Thymus (tissue), 14 donors: ENCODE measurements at places on chromosomes 12 and 14.

GRCh38 chr14:75977582-75977943 is 4.2 kb downstream of the TGFB3 start:
- peaks cover 5% of the 10 kb centered on the region for H3K4me1 ChIP-seq
- DNase-seq = no peak
- H3K36me3 ChIP-seq = no peaks in the 10 kb centered on the region
- no peak overlapping the region for H3K27ac ChIP-seq
- no peaks in the 10 kb centered on the region for H3K27me3 ChIP-seq

GRCh38 chr12:124685689-124686369 is 118.4 kb upstream of the NCOR2 start:
- H3K4me3 ChIP-seq = no peak overlapping the region
- DNase-seq = no peak
- no peaks in the 10 kb centered on the region for H3K36me3 ChIP-seq
- no peaks in the 10 kb centered on the region for H3K27me3 ChIP-seq
- H3K27ac ChIP-seq = no peak overlapping the region
- peaks cover 12% of the 10 kb centered on the region for H3K4me1 ChIP-seq

- H3K4me1 ChIP-seq = no peaks in the 10 kb centered on the region
- no peaks in the 10 kb centered on the region for H3K36me3 ChIP-seq
- DNase-seq = no peak
- H3K4me3 ChIP-seq = no peak overlapping the region
Measured at GRCh38 chr12:5191803-5192538, 148.3 kb downstream of the KCNA5 start.

DNA sequence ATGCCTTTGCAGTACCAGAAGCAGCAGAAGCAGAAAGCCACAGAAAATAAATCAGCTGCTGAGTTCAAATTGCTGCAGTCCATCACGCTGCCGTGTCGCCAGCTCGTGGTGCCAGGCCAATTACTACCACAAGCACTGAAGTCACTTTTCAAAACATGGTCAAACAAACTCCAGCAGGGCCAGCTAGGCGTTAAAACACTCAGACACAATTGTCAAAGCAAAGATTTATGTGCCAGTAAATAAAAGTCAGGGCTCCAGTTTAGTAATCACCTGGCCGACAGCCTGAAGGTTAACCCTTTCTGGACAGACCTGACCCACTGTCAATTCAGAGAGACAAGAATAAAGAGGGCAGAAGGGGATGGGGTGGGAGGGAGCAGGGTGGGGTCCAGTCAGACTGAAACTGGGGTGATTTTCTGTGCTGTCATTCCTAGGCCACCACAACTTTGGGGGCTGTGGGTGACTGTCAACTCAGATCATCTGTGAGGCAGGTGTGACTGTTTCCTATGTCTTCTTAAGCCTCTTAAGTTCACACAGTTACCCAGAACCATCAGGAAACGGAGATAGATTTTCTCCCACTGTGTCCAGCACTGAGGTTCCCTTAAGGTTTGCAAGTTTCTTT is 109.8 kb upstream of the FUT8 start:
- no peaks in the 10 kb centered on the region for H3K27me3 ChIP-seq
- peak; percentile 33 for DNase-seq
- H3K36me3 ChIP-seq = no peaks in the 10 kb centered on the region

DNA sequence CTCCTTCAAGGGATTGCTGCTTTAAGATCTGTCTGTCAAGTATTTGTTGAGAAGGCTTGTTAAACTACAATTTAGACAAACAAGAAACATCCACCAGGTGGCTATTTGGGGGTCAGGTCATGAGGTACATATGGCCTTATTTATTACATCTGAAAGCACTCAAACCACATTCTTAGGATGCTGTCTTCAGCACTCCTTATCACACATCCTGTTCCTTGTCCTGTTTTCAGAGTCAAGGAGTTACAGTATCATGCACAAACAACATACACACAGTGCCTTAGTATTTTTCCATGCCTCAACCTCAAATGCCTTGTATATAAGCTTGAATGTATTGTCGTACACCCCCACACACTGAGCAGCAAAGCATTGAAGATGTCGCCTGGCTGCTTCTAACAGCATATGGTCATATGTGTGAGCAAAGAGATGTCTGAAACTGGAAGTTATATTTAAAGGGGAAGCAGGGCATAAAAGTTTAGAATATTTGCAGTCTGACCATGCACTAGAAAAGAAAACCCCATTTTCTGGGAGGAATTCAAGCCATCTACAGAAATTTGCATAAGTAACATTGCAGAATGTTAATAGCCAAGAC is 83.8 kb downstream of the KCNMB4 start:
- no peak overlapping the region for H3K27ac ChIP-seq
- H3K36me3 ChIP-seq = no peaks in the 10 kb centered on the region
- no peak for DNase-seq

DNA sequence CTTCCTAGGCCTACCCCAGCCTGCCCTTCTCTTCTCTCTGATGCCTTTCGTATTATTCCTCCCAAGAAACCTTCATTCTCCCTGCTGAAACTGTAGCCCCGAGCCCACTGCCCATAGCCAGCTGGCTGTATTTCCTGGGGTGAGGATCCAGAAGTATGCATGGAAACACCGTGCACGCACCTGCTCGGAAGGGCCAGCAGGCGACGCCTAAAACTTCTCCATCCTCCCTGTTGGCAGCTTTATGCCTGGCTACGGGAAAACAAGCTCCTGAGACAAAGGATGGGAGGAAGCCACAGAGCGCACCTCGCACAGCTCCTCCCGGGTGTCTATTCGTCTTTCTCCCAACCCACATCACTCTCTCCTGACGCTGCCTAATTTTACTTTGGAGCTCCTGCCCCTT is 69.0 kb upstream of the CAPRIN2 start:
- no peak overlapping the region for H3K4me3 ChIP-seq
- peaks cover 6% of the 10 kb centered on the region for H3K4me1 ChIP-seq
- no peaks in the 10 kb centered on the region for H3K36me3 ChIP-seq
- H3K27ac ChIP-seq = no peak overlapping the region

DNA sequence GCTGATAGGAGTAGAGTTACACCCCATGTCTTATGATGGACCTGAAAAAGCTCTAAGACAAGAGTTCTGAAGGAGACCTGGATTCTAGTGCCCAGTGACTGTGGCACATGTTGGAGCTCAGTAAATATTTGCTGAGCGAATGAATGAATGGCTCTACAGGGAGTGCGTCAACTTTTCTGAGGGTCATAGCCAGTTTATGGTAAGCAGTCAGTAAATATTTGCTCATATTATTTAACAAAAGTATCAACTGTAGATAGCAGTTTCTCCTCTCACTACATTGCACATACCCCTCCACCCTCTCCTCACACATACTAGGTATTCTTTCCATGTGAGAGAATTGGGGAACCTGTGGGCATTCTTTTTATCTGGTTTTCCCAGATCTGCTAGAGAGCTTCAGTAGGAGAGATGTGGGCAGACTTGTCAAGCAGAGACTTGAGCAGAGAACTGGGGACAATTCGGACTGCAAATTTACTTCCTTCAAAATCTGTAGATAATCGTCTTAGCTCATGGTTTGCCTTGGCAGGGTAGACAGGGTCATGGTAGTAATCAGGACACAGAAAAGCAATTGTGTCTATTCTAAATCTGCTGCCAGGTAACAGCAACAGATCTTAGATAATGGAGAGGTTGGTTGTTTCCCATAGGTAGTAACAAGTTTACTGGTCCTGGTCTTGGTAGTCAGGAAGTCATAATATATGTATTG is 5.7 kb downstream of the SLC4A8 start:
- no peak for DNase-seq
- H3K4me3 ChIP-seq = no peak overlapping the region
- H3K27ac ChIP-seq = no peak overlapping the region
- no peaks in the 10 kb centered on the region for H3K4me1 ChIP-seq

- H3K4me3 ChIP-seq = no peak overlapping the region
- DNase-seq = no peak
- no peaks in the 10 kb centered on the region for H3K4me1 ChIP-seq
- no peak overlapping the region for H3K27ac ChIP-seq
- H3K36me3 ChIP-seq = no peaks in the 10 kb centered on the region
Measured at GRCh38 chr12:132386926-132387497, 57.6 kb upstream of the GALNT9 start.

DNA sequence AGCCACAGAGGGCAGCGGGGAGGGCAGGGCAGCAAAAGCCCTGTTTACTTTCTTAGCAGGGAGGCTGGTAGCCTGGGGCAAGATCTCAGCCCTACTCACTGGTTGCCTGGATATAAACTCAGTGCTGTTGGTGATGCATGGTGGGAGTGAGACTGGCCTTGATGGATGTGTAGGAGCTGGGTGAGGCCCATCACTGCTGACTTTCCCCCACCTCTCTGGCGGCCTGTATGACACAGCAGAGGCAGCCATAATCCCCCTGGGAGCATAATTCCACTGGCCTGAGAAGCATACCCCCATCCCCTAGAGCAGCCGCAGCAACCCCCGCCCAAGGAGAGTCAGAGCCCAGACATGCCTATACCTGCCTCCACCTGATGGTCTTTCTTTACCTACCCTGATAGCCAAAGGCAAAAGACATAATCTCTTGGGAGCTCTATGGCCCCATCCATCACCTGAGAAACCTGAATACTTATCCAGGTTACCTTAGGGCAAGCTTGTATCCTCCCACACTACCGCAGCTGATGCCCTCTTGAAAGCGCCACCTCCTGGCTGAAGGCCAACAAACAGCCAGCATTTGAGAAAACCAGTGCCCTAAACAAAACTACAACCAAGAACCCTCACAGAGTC is 59.3 kb downstream of the DNAI7 start:
- H3K4me3 ChIP-seq = no peak overlapping the region
- no peak for DNase-seq
- H3K36me3 ChIP-seq = no peaks in the 10 kb centered on the region

DNA sequence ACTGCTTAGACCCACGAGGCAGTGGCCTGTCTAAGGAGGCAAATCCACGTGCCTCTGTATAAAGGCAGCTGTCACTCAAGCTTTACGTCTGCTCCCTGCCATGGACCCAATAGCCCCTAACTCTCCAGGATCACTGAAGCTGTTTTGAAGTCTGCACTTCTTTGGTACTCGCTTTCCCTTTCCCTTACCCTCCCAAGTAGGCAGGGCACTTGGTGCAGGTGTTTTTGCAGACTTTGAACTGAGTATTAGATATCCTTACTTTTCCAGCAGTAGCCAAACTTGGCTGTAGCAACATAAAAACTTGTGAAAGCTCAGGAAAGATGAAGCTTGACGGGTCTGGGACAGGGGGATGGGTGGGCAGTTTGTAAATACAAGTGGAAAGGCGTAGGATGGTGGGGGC is 17.8 kb upstream of the OR6S1 start:
- H3K27me3 ChIP-seq = peaks cover 80% of the 10 kb centered on the region
- H3K36me3 ChIP-seq = no peaks in the 10 kb centered on the region
- H3K27ac ChIP-seq = no peak overlapping the region
- H3K4me3 ChIP-seq = no peak overlapping the region
- peaks cover 4% of the 10 kb centered on the region for H3K4me1 ChIP-seq
